Stimulated activated naive CD4-positive, alpha-beta T cell treated with Interleukin-2 at 50 U/mL for 16 hours (primary cell): ENCODE measurements at places on chromosomes 5 and 9.

DNA sequence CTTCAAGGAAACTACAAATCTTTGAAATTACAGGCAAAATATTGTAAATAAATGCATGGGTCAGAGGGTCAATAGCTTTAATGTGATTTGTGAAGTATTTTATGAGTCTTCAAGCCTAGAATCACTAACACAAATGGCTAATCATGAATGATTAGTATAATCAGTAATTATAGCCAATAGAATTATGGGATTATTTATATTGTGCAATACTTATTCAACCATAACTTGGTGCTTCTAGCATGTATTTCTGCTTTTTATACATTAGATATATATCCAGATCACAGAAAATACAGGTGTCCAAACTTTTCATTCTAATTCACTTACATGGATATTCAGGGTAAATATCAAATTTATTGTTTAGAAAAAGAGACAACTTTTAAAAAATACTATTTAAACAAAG lies 12.1 kb downstream of the HCN1 start:
- DNase-seq, result no peak

DNA sequence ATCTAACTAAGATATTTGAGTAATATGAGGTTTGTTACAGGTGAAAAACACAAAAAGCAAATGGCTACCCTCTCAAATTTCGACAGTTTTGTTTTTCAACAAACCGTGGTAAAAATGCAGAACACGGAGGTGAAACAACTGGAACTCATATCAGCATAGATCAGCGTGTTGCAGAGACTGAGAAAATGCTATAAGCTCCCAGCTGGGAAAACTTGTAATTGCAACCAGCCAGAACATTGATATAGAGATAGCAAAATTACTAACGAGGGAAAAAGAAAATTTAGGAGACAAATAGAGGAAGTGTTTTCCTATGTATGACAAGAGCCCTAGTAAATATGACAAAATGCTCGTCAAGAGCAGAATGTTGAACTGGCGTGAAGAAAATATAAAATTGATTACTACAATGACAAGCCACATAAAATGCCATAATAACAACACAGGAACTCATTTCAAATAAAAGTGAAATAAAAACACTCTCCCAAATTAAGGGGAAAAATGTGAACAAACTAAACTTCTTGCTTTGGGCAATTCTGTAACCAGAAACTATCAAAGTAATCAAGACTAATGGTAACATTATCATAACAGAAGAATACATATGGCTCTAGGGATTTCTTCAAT lies 1989.8 kb downstream of the EFNA5 start:
- no peak for DNase-seq

GRCh38 chr5:143244990-143245389 lies 158.5 kb downstream of the NR3C1 start:
- DNase-seq, result no peak

DNA sequence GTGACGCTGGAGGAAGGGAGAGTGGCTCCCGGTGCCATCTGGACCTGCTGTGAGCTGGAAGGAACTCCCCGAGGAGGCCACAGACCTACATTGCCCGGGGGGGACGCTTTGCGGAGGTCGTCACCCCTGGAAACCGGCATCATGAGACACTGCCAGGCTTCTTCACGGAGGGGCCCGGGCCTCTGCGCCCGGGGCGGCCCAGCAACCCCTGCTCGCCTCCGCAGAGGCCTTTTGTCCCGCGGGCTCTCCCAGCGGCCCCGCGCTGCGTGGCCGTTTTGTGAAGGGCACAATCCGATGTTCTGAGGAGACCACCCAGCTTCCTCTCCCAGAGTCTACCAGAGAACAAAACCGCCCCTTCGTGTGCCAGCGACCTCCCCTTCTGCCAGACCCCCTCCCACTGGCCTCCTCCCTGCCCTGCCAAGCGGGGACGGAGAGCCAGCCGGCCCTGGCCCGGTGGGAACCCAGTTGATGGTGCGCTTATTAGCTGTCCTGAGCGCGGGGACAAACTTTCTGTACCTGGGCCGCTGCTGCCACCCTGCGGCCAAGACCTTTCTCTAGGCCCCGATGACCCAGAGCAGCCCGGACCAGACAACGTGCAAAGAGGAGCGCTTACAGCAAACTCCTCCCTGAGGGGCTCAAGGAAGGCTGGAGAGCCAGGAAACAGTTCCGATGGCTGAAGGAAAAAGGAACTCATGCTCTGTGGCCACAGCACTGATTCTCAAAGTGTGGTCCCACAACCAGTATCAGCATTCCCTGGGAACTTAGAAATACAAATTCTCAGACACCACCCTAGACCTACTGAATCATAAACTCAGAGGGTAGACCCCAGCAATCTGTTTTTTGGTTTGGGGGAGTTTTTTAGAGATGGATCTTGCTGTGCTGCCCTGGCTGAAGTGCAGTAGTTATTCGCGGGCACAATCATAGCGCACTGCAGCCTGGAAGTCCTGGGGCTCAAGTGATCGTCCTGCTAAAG lies 86.7 kb downstream of the SLC1A3 start:
- peak; percentile 2 for DNase-seq

- DNase-seq, result no peak
These were observed 1496.1 kb upstream of the C9orf72 start for GRCh38 chr9:29069376-29069775.

GRCh38 chr5:173715607-173716006 lies 99.2 kb upstream of the BOD1 start:
- no peak for DNase-seq

- DNase-seq, result no peak
These were observed 39.4 kb downstream of the GNG10 start for GRCh38 chr9:111700776-111701175.

DNA sequence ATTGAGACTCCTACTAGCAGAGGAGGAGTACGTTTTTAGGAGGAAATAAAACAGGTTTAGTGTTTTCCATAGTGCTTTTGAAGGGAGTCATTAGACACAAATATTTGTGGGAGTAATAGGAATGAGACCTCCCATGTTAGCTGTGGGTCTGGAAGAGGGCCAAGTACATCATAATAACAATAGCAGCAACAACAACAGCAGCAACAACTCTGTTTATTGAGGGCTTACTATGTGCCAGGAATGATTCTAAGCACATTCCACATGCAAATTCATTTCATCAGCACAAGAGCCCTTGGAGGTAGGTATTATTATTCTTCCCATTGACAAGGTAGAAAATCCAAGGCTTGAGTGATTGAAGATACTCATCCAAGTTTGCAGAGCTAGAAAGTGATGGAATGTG lies 384.2 kb upstream of the RPS23 start:
- no peak for DNase-seq

DNA sequence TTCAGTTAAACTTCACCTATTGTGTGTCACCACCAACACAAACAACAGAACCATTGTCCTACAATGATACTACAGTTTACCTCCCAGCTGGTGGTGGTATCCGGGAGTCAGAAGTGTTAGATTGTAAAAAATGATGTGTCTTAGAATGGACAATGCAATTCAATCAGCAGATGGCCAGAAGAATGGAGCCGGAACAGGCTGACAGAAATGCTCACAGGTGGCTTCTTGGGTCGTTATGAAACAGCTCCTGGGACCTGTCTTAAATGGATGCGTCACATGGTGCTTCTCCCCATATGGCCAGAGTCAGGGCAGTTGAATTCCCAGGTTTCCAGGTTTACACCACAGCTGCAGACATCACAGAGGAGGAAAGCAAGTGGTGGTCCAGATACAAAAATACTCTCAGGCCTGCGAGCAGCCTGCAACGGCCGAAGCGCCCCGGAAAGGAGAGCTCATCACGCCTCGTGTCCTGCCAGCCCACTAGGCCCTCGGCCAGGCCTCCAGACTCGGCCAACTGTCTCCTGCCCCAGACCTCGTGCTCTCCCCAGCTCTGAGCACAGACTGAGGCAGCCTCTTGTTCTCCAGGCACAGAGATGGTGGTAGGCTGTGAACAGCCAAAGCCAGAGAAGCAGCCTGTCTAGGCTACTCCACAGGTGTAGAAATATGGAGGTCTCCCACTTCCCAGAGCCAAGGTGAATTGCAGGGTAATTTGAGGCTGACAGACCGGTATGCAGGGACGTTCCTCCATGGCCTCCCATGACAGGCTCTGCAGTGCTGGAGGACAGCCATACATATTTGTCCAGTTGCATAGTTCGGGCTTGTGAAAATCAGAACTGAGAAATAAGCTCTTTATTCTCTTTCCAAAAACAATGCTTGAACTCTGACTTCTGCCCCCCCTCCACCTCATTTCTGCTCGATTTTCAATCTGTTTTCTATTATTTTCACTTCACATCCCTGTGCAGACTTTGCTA lies 98.5 kb upstream of the SPATA31C2 start:
- DNase-seq, result no peak

DNA sequence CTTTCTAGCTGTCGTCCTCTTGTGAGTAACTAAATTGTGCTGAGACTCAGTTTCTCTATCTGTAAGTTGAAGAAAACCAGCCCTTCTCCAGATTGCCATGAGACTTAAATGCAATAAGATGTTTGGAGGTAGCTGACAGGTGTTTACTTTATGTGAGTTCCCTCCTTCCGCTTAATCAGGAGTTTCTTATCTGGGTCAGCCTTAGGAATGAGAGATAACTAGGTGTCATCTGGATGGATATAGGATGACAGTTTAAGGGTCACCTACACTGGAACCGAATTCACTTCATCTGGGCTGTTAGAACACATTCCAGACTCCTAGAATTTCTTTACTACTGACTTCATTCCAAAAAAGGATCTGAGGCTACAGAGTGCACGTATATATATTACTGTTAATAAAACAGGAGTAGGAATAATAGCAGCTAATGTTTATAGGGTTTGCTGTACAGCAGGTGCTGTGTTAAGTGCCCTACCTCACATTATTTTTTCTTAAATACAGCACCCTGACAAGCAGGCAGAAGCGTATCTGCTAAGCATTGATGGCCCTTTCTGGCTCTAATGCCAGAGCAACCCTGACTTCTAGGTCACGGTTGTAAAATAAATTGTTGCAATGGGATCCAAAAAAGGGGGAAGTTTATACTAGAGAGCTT lies 30.0 kb upstream of the CPEB4 start:
- no peak for DNase-seq

- no peak for DNase-seq
These were observed 371.2 kb upstream of the RORB start for GRCh38 chr9:74125941-74126340.

GRCh38 chr5:71998746-71999145 lies 108.5 kb upstream of the MAP1B start:
- DNase-seq, result no peak

DNA sequence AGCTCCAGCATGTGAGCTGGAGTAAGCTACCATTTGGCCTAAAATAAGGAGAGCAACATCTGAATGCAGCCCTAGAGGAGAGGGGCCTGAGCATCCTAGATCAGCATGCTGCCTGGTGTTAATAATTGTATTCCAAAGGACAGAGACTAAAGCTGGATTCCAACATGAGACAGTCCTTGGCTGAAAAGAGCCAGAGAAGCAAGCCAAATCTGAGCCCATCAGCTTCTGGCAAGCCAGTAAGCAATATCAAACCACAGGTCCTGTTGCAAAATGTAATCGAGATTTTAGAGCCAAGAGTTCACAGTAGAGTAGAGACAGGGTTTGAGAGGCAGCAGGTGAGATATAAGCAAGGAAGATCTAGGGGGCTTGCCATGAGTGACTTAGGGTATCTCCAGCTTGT lies 42.3 kb upstream of the DMAC1 start:
- no peak for DNase-seq

- DNase-seq, result no peak
These were observed 37.4 kb upstream of the RUSC2 start for GRCh38 chr9:35452481-35452880.

DNA sequence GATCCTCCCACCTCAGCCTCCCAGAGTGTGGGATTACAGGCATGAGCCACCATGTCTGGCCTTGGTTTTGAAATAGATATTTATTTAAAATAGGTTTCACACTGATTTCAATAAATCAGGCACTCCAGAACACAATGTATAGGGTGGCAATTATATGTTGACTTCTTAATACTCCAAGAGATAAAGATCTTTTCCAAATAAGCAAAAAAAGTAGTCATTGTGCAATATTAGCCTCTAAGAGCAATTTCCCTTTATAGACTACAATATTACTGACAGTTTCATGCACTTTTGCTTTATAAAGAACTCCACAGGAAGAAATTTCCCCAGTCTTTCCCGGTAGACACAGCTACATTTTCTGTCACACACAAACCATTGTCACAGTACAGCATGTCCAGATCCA lies 23.4 kb upstream of the RUFY1 start:
- DNase-seq, result no peak

- DNase-seq, result no peak
These were observed 9.7 kb upstream of the AJM1 start for GRCh38 chr9:136832581-136832980.

GRCh38 chr5:95620030-95620869 lies at the start of gene GPR150:
Gene GPR150 (plus strand): TSS chr5:95620087. CDS start chr5:95620276, 189 bp downstream.
- DNase-seq, result peak; percentile 60

DNA sequence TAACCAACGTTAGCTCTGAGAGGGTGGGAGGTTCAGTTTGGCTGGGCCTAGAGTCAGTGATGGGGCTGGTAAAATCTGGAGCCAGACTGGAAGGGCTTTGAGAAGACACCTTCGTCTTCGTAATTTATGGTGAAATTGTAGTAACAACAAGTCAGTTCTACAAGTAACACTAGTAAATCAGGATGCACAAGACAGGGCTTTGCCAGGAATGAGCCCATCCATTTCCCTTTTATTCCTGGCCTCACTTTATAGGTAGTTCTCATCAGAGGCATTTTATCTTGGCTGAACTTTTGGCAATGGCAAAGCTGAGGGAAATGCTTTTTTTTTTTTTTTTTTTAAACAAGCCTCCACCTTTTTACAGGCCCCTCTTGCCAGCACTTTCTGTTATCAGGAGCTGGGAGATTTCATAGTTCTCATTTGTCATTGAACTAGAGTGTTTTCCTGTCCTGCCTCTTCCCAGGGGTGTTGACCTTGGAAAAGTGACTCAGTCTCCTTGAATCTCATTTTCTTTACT lies 110.5 kb upstream of the KLF4 start:
- DNase-seq, result no peak

DNA sequence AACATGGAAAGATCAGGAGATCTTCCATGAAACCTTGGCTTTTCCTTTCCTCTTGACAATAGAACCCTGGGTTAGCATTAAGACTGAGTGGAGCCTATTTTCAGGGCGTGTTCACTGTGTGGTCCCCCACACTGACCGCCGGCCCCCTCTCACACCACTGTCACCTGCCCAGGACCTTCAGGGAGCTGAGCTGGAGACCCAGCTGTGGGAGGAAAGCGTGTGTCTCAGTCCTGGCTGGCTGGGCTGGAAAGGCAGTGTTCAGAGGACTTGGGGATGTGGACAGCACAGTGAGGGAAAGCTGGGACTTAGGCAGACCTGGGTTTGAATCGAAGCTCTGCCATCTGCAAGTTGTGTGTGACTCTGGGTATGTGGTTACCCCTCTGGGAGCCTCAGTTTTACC lies 268.1 kb downstream of the NSG2 start:
- no peak for DNase-seq
